ENCODE measurements at places on chromosomes 2 and 18.

DNA sequence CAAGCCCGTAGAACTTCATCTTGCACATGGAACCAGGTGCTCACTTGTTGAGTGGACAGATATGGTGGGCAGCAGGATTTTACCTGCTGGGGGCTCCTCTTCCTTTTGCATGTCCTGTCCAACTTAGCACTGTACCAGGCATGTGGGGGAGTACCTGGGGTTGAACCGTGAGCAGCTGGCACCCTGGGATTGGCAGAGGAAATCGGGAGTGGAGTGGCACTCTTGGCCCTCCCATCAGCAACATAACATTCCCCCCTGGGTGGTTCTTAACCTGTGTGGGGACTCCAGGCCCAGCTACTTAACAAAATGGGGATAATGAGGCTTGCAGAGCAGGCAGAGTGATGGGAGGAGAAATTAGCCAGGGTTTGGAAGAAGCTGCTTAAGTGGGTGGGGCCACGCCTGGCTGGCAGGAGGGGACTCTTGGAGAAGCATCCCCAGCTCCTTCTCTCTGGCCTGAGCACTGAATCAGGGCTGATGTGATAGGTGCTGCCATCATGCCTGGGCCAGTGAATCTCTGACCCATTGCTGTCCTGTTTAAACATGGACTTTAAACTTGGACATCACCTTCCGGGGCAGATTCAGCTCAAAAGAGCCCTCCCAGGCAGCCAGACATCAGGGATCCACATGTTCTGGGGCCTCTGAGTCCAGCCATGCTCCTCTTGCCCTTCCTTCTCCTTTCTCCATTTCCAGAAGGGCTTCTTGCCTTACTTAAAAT is 15.5 kb downstream of the FOSL2 start:
- no peak for DNase-seq

DNA sequence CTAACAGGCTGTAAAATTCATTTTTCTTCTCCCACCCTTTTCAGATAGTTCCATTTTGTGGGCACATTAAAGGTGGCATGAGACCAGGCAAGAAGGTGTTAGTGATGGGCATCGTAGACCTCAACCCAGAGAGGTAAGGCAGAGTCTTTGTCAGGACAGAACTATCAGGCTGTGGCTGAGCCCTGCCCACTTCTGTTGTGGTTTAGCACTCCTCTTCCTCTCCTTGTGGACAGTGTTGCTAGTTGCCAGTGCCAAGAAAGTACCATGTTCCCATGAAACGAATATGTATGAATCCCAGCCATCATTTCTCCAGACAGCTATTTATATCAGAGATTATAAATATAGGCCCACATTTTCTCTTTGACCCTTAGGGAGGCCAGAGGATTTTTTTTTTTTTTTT is 1.6 kb downstream of the LGALSL start:
- no peak for DNase-seq

GRCh38 chr18:8328126-8328525 is 281.1 kb upstream of the RAB12 start:
- no peak for DNase-seq

DNA sequence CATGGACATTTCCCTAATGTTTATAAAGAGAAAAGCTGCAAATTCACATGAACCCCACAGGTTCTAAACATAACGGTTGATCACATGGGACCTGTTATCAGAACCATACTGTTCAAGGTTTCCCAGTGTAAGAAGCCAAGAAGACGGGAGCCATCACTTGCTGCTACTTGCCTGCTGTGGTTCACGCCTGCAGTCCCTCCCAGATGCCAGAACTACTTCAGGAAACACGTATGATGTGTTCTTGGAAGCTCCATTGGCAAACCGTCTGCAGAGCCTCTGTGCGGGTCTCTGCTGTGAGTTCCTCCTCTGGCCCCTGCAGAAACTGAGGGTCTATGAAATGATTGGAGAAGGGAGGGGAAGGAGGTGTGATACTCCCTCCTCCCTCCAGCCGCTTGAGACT is 75.2 kb downstream of the CABLES1 start:
- DNase-seq = no peak

DNA sequence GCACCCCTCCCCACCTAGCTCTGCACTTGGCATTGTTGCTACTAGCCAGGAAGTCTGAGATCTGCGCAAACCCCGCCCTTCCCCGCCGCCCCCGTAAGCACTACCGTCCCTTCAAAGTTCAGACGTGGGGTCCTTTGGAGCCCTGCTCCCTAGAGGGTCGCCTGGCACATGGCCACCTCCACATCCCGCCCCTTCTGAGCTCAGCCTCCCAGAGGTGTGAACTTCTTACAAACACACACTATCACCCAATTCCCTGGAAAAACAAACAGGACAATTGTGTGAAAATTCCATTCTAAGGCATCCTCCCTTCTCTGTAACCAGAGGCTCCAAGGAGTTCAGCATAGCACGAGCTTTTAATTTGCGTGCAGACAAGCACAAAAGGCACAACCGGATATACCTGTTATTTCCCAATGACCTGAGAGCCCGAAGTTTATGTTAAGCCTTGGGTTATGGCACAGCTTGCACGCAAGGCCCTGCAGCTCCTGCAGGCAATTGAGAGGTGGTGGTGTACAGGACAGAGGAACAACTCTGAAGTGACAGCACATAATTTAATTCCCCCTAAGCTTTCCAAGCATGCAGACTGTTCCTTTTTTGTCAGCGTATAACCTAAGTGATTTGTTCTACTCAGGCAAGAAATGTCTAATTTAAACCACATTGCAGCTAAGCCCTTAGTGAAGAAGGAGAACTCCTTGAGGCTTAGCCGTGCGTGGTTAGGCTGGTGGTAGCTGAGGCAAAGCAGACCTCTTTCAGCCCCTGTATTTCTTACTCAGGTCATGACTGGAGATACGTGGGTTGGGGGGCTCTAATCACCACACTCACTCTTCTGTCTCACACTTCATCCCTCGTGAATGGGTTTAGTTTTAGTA is 20.3 kb upstream of the CYP1B1 start:
- DNase-seq = no peak

GRCh38 chr2:96626553-96626942 is 11.6 kb downstream of the KANSL3 start:
- no peak for DNase-seq

GRCh38 chr2:9745153-9745899 is 97.9 kb upstream of the TAF1B start:
- DNase-seq = no peak

DNA sequence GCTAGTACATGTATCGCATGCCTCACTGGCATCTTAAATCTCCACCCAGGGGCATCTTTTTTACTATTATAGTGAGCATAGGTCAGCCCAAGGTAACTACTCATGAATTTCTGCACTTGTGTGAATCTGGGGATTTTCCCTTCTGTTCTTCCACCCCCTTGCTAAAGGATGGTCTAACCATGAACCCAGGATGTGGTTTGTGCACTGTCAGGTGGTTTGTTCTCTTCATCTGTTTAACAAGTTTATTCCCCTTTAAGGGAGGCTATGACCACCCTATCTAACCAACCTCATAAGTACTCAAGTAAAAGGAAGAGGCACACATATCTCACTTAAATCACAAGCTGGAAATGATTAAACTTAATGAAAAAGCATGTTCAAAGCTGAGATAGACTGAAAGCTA is 243.0 kb downstream of the RPRM start:
- DNase-seq = no peak

- DNase-seq = no peak
These were observed 125.7 kb downstream of the MAP2 start for GRCh38 chr2:209549589-209549988.

DNA sequence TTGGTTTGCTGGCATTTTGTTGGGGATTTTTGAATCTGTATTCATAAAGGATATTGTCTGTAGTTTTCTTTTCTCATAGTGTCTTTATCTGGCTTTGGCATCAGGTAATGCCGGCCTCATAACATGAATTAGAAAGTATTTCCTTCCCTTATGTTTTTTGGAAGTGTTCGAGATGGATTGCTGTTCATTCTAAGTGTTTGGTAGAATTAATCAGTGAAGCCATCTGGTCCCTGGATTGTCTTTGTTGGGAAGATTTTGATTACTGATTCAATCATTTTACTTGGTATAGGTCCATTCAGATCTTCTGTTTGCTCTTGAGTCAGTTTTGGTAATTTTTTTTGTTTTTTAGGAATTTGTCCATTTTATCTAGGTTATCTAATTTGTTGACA is 22.3 kb downstream of the KIAA1328 start:
- DNase-seq = no peak

DNA sequence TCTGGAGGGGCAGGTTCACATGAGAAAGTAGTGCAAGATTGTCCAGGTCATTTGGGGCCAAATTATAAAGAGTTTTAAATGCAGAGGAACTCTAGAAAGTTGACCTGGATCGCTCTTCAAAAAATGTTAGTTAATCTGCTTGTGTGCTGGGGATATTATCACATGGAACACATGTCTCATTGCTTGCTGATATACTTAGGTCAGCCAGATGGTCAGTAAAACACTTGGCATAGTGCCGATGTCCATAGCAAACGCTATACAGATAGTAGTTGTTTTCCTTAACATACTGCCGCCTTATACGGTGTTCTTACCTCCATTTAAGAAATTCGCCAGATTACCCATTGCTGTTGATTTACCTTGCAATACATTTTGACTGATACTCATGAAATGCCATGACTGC is 103.4 kb upstream of the CWC22 start:
- DNase-seq = no peak

DNA sequence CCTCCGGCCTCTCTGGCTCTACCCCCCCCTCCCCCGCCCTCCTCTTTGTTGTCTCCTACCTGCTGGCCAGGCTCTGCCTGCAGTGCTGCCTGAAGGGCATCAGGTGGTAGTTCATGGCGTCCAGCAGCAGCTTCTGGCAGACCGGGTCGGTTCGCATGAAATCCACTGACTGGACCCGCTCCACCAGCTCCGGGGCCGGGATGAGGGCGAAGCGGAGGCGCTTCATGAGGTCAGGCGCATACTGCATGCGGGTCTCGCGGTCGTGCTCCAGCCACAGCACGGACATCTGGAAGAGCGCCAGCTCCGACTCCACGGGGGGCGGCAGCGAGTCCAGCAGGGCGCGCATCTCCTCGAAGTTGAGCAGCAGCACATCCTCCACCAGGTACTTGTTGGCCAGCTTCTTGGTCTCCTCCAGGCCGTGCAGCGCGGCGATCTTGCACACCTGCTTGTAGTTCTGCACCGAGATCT is 3.2 kb downstream of the KLHL14 start:
- no peak for DNase-seq

GRCh38 chr18:79405781-79406575 is 10.2 kb downstream of the NFATC1 start:
- peak; percentile 50 for DNase-seq

DNA sequence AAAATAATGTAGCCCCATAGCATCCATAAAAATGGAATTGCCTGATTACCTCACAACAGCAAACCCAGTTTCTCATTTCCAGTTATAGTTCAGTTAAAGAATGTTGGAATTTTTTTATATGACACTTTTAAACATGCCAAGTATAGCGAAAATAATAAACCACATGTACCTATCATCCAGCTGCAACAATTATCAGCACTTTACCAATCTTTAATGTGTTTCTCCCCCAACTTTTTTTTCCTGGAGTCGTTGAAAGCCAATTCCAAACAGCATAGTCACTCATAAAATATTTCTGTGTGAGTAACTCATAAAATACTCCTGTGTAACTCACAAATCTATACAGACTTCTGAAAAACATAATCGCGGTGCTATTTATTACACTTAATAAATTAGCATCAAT is 38.1 kb downstream of the SMAD4 start:
- DNase-seq = no peak

- no peak for DNase-seq
These were observed 16.8 kb downstream of the ASXL3 start for GRCh38 chr18:33594799-33595198.

DNA sequence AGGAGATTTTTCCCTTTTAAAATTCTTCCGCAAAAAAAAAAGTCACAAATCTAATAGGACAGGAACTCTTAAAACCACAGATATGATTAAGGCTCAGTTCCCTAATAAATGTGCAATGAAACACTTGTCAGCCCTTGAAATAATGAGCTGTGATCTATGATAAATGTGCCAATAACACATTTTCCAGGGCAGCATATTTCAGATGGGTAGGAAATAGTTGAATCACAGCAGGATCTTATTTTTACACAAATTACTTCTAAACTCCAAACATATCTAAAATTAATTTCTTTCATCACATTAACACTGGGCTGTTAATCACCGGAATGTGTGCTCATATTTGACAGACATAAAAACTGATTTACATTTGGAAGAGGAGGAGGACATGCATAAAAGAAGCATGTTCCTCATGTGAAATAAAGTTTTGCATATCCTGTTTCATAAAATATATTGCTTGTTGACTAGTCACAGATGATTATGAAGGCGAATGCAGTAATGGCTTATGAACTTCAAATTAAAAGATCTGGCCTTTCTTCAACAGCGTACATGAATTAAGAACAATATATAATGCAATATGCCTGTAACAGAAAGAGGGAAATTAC is 281.4 kb downstream of the PAX3 start:
- DNase-seq = no peak

DNA sequence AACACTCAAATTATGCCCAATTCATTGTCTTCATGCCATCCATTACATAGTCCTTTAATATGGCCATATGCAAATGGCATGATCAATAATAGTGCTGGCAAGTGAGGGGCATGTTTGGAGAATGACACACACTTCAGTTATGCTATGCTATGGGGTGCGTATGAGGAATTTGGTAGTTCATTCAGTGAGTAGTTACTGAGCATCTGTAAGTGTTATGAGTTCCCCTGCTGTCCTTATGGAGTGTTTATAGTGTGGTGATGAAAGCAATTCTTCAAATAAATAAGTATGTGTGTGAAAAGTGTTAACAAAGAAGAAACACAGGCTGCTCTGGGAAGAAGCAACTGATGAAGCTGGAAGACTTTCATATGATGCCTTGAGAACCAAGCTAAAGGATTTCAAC is 383.7 kb upstream of the SLC14A2 start:
- DNase-seq = no peak

DNA sequence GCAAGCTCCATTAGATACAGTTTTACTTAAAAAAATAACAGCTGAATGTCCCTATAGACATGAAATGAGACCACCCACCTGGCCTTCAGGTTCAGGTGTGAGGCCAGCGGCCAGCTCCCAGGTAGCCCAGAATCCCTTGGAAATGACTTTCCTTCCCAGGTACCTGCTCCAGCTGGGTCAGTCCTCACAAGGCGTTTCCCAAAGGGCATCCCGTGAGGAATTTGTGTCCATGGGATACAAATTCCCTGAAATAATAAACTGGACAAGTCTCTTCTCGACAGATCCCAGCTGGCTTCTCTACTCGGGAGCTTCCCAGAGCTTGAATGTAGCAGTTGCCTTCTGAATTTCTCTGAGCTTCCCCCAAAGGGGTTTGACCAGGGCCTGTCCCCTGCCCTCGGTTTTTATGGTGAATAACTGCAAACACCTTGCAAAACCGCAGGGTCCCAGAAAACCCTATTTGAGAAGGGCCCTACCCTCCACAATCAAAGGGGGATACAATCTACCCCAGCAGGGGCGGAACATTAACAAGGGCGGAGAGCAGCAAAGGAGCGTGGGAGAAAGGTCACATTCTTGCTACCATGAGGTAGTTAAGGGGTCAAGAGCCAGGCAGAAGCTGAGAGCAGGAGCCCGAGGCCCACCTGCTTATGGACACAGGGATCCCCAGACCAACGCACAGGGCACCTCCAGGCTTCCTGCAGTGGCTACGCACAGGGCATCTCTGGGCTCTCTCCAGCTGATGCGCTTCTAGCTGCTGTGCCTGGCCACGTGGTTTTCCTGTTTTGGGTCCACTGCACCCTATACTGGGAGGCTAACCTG is 107.7 kb downstream of the HDAC4 start:
- no peak for DNase-seq
